A549 treated with RU486 at 1 μM for 4 hours (cell line): ENCODE measurements at places on chromosomes 2 and 18. TPM values are rescaled to one million over a fixed set of nuclear protein-coding genes. Genes with fewer than 3 reads are reported as not detected.

POTEI gene
- not detected in 5 replicates for total RNA-seq

WDFY1 gene
- 30.6 to 40.6 TPM (median 36.6 TPM) in 5 replicates for total RNA-seq

DES gene
- total RNA-seq, result 0.05 to 0.24 TPM (median 0.13 TPM) in 3 of 5 replicates, not detected in the others

SGPP2 gene
- 0.11 to 0.33 TPM (median 0.20 TPM) in 5 replicates for total RNA-seq

CFC1 gene
- not detected in 5 replicates for total RNA-seq
